ENCODE measurements at places on chromosomes 5 and 9. TPM values are rescaled to one million over a fixed set of nuclear protein-coding genes. Genes with fewer than 3 reads are reported as not detected.

SPINK14 gene
- not detected for total RNA-seq

RASGEF1C gene
- total RNA-seq: not detected

ADAMTS12 gene
- total RNA-seq: not detected

ASTN2 gene
- total RNA-seq: 2.5 TPM

BARX1 gene
- 0.78 TPM for total RNA-seq

CDH9 gene
- total RNA-seq: not detected

SLC23A1 gene
- total RNA-seq: not detected

ANKRD31 gene
- total RNA-seq: 0.84 TPM

PCDHB11 gene
- not detected for total RNA-seq

ADAMTS19 gene
- total RNA-seq: not detected

BSPRY gene
- not detected for total RNA-seq

IFNA17 gene
- not detected for total RNA-seq

UGCG gene
- total RNA-seq: 34.0 TPM

LCN2 gene
- not detected for total RNA-seq

SPAAR gene
- total RNA-seq: not detected

PKD2L2 gene
- total RNA-seq: not detected

SPINK7 gene
- not detected for total RNA-seq

GRM6 gene
- total RNA-seq: not detected

MZB1 gene
- 1.5 TPM for total RNA-seq

SLC25A2 gene
- not detected for total RNA-seq

GABRA6 gene
- not detected for total RNA-seq

FOXD4L5 gene
- not detected for total RNA-seq

TAF11L8 gene
- total RNA-seq: not detected

RANBP3L gene
- total RNA-seq: not detected

NUP214 gene
- 120 TPM for total RNA-seq

CAVIN4 gene
- total RNA-seq: 0.19 TPM

COL23A1 gene
- total RNA-seq: not detected

SERF1A gene
- total RNA-seq: 11.6 TPM

CDKN2A gene
- total RNA-seq: 1.7 TPM

HK3 gene
- total RNA-seq: not detected

TAF1L gene
- not detected for total RNA-seq

FYB1 gene
- 257 TPM for total RNA-seq

FBP1 gene
- 2.7 TPM for total RNA-seq

EGFLAM gene
- not detected for total RNA-seq

PRUNE2 gene
- not detected for total RNA-seq

Data from CD8-positive, alpha-beta T cell (primary cell).